ENCODE measurements at places on chromosomes 13 and 19.

DNA sequence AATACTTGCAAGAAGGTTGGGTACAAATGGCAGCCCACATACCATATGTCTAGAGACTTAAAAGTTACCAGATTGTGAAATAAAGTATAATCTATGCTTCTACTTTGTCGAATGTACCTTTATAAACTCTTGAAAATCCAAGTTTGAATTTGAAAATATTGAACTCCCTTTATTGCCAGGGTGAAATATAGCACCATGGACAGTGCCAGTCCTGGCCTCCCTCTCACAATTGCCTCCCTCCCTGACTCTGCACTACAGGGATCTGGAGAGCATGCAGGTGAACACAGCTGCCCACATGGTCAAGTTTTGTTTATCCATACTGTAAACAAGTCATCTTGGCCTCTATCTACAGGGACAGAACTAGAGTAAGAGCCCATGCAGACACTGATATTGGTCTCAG lies 394.1 kb upstream of the SLITRK6 start:
- DNase-seq: no peak

DNA sequence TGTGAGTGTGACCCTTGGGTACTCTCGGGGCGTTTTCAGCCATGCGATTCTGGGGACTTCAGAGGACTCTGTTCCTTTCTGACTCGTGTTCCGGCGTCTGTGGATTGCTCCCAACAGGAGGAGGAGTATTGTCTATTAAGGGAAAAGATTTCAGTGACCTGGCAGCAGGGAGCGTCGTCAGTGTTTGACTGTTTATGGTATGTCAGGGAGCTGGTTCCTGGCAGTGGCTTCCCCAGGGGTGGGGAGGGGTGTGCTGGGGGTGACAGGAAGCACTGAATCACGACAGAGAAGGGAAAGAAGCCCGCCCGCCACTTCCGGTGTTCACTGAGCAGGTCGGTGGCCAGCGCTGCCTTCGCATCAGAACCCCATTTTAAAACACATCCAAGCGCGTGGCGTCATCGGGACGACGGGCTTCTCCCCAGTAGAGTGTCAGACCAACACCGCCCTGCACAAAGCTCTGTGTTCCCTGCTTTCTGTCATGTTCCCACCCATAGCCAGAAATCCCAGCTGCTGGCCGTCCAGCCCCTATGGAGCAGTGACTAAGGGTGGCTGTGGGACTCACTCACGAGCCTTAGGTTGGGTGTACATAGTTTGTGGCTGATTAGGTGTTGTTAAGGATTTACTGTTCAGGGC lies 33.8 kb downstream of the COL4A2 start:
- DNase-seq: peak; percentile 95

GRCh38 chr13:20391597-20392452 lies 133.8 kb downstream of the CRYL1 start:
- DNase-seq: no peak

DNA sequence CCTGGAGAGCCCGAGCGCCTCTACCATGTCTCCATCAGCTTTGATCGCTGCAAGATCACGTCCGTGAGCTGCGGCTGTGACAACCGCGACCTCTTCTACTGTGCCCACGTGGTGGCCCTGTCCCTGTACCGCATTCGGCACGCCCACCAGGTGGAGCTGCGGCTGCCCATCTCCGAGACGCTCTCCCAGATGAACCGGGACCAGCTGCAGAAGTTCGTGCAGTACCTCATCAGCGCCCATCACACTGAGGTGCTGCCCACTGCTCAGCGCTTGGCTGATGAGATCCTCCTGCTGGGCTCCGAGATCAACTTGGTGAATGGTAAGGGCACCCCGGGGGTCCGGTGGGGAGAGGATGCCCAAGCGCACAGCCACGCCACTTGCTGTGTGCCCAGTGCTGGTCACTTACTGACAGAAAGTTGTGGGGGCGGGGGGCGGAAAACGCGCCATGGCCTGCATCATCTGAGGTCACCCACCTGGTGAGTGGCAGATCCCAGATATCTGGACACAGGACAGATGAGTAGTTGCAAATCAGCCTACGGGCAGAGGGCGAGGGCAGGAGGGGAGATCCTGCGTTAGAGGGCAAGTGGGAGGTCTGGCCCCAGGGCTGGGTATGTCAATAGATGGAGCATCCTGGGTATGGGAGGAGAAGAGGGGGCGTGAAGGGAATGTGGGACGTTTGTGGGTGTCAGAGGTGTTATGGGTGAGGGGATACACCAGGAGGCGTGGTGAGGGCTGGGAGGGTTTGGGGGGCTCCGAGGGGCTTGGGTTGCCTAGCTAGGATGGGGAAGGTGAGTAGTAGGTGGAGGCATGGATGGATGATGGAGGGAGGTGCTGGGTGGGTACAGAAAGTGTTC lies 9.8 kb downstream of the ZSWIM4 start:
- DNase-seq: no peak

DNA sequence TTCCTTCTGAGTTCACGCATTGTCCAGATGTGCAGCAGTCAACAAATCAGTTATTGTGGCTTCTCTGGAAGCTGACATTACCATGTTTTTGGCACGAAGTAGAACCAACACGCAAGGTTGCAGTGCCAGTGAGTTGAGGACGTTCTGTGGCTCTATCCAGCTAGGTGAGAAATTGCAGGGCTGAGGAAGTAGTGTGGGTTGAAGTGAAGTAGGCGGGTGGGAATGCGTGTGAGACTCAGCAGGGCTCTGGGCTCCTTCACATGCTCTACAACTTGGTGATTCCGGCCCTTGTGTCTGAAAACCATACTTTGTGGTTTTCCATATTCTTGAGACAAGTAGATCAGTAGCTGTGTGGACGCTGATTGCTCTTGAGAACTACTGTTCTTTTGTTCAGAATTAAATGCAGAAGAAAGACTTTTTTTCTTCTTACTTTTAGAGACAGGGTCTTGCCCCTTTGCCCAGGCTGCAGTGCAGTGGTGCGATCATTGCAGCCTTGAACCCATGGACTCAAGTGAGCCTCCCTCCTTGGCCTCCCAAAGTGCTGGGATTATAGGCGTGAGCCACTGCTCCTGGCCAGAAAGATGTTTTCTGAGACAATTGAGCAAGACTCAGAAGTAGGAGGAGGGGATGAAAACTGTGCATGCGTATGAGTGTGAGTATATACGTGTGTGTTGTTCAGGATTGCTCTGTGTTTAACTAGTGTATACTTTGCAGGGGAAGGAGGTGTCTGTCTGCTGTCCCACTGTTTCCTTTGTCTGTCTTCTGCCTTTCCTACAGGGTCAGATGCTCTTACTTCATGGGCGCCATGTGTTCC lies 46.2 kb downstream of the GATAD2A start:
- no peak for DNase-seq

- DNase-seq: peak; percentile 12
Observed at GRCh38 chr19:1690699-1691307, 38.4 kb upstream of the TCF3 start.

- DNase-seq: no peak
Observed at GRCh38 chr19:15780610-15781418, 6.6 kb upstream of the OR10H5 start.

- peak; percentile 64 for DNase-seq
Observed at GRCh38 chr19:39144290-39145071, 18.9 kb downstream of the PAK4 start.

GRCh38 chr13:112003941-112004340 lies 63.0 kb upstream of the SOX1 start:
- DNase-seq: no peak

DNA sequence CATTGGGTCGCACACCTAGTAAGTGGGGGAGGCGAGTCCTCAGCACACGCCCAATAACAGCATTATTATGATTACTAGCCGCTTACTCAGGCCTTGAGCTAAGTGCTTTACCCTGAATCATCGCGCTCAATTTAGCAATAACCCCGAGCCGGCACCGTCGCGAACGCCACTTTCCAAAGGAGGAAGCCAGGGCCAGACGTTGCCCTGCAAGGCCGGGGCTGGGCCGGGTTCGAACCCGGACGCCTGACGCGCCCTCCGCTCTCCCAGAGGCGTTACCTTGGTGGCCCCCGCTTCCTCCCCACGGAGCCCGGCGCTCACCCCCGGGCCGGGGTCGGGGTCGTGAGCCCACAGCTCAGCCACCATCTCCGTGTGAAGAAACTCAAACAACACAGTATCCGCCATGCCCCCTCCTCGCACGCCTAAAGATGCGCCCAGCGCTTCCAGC lies at the start of gene TRAPPC6A:
Gene TRAPPC6A (minus strand): TSS at position 421 of the 445 bp plus-strand sequence. CDS start 19 bp downstream, at position 402.
- DNase-seq: peak; percentile 46

Data from fibroblast of pulmonary artery (primary cell).